ENCODE measurements at places on chromosomes 16 and 17. TPM values are rescaled to one million over a fixed set of nuclear protein-coding genes. Genes with fewer than 3 reads are reported as not detected.

DNA sequence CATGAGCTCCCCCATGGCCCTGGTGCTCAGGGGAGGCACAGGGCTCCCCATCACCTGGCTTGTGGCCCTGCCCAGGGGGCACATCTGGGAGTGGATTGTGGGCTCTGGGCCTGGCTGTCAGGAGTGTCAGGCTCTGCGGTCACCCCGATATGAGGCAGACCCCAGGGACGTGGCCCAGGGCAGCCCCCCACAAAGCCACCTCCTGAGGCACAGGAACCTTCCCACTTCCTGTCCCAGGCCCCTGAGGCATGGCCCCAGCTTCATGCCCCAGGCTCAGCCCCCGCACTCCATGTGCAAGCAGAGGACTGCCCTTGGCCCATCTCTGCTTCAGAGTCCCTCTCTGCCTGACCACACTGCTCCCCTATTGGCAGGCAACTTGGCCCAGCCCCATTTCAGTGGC lies 160.3 kb downstream of the PCTP start:
- H3K27ac ChIP-seq = no peak overlapping the region
- no peaks in the 10 kb centered on the region for H3K36me3 ChIP-seq
- DNase-seq = no peak

- H3K27me3 ChIP-seq = no peaks in the 10 kb centered on the region
- no peak overlapping the region for H3K4me3 ChIP-seq
- no peaks in the 10 kb centered on the region for H3K36me3 ChIP-seq
- peaks cover 52% of the 10 kb centered on the region for H3K4me1 ChIP-seq
Observed at GRCh38 chr16:2042986-2043666, 4.5 kb downstream of the NTHL1 start.

GRCh38 chr16:49837688-49838410 lies 18.1 kb downstream of the ZNF423 start:
- no peaks in the 10 kb centered on the region for H3K36me3 ChIP-seq
- no peak overlapping the region for H3K27ac ChIP-seq
- no peak overlapping the region for H3K4me3 ChIP-seq

Gene C1QTNF8
- 0.39 TPM for total RNA-seq

DNA sequence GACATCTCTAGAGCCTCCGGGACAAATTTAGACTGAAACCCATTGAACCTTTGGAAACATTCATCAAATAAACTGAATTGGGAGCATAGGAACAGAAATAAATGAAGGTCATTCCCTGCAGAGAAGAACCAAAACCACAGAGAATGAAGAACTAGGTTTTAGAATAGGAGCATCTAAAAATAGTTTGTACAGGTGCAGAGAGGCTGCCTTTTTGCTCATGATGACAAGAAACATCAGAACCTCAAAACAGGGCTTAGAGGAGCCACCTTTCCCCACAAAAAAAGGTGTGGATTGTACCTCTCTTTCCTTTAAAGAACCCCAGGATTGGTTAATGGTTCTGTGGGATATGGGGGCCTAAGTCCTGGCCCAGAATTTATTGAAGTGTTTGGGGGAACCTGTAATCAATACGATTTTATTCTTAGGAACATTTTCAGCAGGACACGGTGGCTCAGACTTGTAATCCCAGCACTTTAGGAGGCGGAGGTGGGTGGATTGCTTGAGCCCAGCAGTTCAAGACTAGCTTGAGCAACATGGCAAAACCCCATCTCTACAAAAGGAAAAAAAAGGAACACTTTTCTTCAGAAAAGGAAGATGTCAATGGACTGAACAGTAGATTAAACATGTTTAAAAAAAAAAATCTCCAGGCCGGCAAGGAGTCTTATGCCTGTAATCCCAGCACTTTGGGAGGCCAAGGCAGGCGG lies 37.7 kb upstream of the SLC47A1 start:
- no peak overlapping the region for H3K4me3 ChIP-seq
- no peaks in the 10 kb centered on the region for H3K36me3 ChIP-seq
- H3K27me3 ChIP-seq = no peaks in the 10 kb centered on the region
- no peak overlapping the region for H3K27ac ChIP-seq
- no peak for DNase-seq

Gene MPP2
- total RNA-seq = 3.5 TPM

Gene SLFN11
- total RNA-seq = 45.0 TPM

DNA sequence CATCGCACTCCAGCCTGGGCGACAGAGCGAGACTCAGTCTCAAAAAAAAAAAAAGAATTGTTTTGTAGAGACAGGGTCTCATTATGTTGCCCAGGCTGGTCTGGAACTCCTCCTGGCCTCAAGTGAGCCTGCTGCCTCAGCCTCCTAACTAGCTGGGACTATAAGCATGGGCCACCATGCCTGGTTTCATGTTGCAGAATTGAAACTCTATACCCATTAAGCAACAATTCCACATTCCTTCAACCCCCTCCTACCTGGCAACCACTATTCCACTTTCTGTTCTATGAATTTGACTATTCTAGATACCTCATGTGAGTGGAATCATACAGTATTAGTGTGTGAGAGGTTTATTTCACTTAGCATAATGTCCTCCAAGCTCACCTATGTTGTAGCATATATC lies 24.5 kb downstream of the RNF135 start:
- H3K36me3 ChIP-seq = no peaks in the 10 kb centered on the region
- no peak overlapping the region for H3K27ac ChIP-seq
- no peak for DNase-seq
- no peaks in the 10 kb centered on the region for H3K27me3 ChIP-seq
- no peak overlapping the region for H3K4me3 ChIP-seq

Gene OR1F1
- total RNA-seq = 0.26 TPM

Gene COX6A2
- not detected for total RNA-seq

Gene KDM6B
- total RNA-seq = 19.9 TPM

Gene ADAP2
- 2.4 TPM for total RNA-seq

- H3K4me3 ChIP-seq = peak overlapping the region; percentile 68
- H3K27ac ChIP-seq = peak overlapping the region; percentile 79
- no peak for DNase-seq
- no peaks in the 10 kb centered on the region for H3K36me3 ChIP-seq
- H3K27me3 ChIP-seq = no peaks in the 10 kb centered on the region
- H3K4me1 ChIP-seq = peaks cover 29% of the 10 kb centered on the region
Observed at GRCh38 chr17:62704381-62704971, 77.0 kb downstream of the MRC2 start.

DNA sequence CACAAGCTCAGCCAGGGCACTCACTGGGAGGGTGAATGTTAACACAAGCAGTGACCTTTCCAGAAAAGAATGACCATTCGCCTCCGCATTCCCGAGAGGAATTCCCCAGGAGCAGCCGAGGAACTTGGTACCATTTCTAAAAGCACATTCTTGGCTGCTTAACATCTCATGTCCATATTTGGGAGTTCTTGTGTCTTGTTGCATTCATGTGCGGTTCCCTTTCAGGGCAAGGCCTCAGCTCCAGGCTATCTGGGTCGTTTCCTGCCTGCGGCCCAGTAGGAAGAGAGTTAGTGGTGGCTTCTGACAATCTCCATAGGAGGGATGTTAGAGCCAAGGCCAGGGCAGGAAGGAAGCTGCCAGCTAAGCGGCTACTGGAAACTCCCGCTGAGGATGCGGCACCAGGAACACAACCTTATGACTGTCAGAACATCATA lies 27.8 kb upstream of the MEAK7 start:
- H3K4me3 ChIP-seq = no peak overlapping the region

DNA sequence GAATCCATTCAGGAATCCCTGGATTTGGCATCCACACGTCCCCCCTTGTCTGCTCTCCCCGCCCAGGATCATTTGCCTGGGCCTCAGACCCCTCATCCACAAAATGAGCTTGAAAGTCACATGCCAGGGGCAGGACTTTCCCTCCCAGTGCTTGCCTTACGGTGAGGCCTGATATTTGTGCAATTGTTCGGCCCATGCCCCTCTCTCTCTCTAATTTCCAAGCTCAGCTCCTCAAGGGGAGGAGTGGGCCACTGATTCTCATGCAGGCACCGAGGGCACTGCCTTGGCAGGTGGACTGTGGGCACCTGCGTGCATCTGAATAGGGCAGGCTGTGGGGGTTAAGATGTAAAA lies 267.2 kb upstream of the FOXF1 start:
- H3K27me3 ChIP-seq = peaks cover 6% of the 10 kb centered on the region
- DNase-seq = no peak
- H3K4me3 ChIP-seq = no peak overlapping the region
- H3K4me1 ChIP-seq = no peaks in the 10 kb centered on the region
- no peaks in the 10 kb centered on the region for H3K36me3 ChIP-seq

Gene NPIPA3
- total RNA-seq = 3.7 TPM

- peak overlapping the region; percentile 39 for H3K27ac ChIP-seq
- peak overlapping the region; percentile 87 for H3K4me3 ChIP-seq
- peaks cover 9% of the 10 kb centered on the region for H3K36me3 ChIP-seq
- no peaks in the 10 kb centered on the region for H3K27me3 ChIP-seq
Observed at GRCh38 chr17:67245694-67246402, 852 bp upstream of the HELZ start.

DNA sequence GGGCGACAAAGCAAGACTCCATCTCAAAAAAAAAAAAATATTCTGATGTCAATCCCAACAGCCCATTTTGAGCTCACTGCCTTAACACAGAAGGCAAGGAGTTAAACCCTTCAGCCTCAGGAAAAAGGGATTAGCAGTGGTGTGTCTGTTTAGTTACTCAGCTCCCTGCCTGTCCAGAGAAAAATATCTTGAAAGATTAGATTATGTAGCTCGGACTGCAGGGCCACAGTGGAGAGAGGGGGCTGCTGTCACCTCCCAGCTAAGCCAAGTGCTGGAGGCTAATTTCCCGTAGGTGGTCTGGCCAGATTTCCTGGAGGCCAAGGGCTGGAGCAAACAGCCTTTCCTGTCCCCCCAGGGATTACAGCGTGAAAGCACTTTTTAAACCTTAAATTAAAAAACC lies 50.3 kb downstream of the C16orf95 start:
- H3K36me3 ChIP-seq = no peaks in the 10 kb centered on the region
- no peaks in the 10 kb centered on the region for H3K27me3 ChIP-seq
- H3K27ac ChIP-seq = no peak overlapping the region
- no peak for DNase-seq
